H1 (cell line): ENCODE measurements at places on chromosomes 11 and 22.

GRCh38 chr11:95442531-95443050, 211.6 kb upstream of the SESN3 start:
- H3K4me3 ChIP-seq = no peak overlapping the region
- H3K36me3 ChIP-seq = no peaks in the 10 kb centered on the region
- peaks cover 6% of the 10 kb centered on the region for H3K4me1 ChIP-seq
- no peaks in the 10 kb centered on the region for H3K27me3 ChIP-seq
- no peak overlapping the region for H3K27ac ChIP-seq

DNA sequence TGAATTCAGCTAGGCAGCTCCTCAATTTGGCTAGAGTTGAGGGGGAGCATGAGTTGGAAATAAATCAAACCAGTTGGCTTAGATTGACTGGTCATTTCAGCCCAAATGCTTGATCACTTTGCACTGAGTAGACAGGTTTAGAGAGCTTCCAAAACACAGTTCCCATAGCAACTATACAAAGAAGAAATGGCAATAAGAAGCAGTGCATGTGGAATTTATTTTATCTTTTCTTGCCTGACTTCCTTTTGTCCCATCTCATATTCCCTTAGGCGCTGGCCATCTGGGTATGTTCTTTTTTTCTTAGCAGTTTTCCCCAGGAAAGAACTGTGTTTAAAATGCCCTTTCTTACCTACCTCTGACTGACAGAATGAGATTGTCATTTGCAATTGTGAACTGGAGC, 38.7 kb upstream of the C11orf87 start:
- no peaks in the 10 kb centered on the region for H3K36me3 ChIP-seq
- H3K4me1 ChIP-seq = peaks cover under 1% of the 10 kb centered on the region; the same call in 1 of the 2 replicates
- H3K4me3 ChIP-seq = no peak overlapping the region
- DNase-seq = no peak

DNA sequence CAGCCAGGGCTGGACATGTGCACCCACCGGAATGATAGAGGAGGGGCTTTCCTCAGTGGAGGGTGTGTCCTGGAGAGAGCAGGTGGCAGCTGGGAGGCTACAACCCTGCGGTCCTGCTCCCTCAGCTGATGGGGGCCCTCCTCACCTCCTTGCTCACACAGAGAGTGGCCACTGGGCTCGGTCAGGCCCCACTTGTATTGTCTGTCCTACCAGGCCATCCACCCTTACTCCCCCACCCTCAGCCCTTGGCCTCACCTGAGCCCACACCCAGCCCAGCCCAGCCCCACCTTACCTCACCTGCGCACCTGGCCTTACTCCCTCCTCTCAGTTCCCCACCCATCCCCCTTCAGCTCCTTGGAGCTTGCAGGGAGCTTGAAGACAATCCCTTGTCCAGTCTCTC, 3.1 kb downstream of the TRPM5 start:
- no peak overlapping the region for H3K4me3 ChIP-seq
- peaks cover 27% of the 10 kb centered on the region for H3K27me3 ChIP-seq
- no peaks in the 10 kb centered on the region for H3K36me3 ChIP-seq
- no peak overlapping the region for H3K27ac ChIP-seq
- no peak for DNase-seq

GRCh38 chr22:36520423-36520822, 8.5 kb downstream of the EIF3D start:
- no peaks in the 10 kb centered on the region for H3K27me3 ChIP-seq
- no peaks in the 10 kb centered on the region for H3K4me1 ChIP-seq
- no peak overlapping the region for H3K4me3 ChIP-seq
- H3K27ac ChIP-seq = no peak overlapping the region

GRCh38 chr22:18968011-18968749, 32.1 kb upstream of the PRODH start:
- no peak overlapping the region for H3K4me3 ChIP-seq
- DNase-seq = peak; percentile 87
- H3K27me3 ChIP-seq = no peaks in the 10 kb centered on the region

DNA sequence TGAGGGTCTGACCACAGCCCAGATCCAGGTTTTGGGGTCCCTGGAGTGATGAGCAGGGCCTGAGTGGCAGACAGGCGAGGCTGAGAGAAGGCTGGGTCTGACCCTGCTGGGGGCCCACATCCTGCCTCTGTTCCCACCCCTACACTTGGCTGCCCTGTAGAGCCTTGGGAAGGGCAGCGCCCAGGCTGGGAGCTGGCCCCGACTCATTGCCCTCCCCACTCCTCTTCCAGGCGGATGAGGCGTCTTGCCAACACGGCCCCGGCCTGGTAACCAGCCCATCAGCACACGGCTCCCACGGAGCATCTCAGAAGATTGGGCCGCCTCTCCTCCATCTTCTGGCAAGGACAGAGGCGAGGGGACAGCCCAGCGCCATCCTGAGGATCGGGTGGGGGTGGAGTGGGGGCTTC, 4.9 kb downstream of the DERL3 start:
- DNase-seq = no peak
- H3K27me3 ChIP-seq = no peaks in the 10 kb centered on the region
- H3K27ac ChIP-seq = no peak overlapping the region
- peaks cover 13% of the 10 kb centered on the region; the same call in 1 of the 2 replicates for H3K36me3 ChIP-seq
- H3K4me3 ChIP-seq = no peak overlapping the region

GRCh38 chr11:62103986-62104385, 19.8 kb upstream of the INCENP start:
- no peaks in the 10 kb centered on the region for H3K36me3 ChIP-seq
- H3K4me1 ChIP-seq = 0 out of 2 replicates have a peak, but pooled peaks cover 2% of the 10 kb centered on the region

DNA sequence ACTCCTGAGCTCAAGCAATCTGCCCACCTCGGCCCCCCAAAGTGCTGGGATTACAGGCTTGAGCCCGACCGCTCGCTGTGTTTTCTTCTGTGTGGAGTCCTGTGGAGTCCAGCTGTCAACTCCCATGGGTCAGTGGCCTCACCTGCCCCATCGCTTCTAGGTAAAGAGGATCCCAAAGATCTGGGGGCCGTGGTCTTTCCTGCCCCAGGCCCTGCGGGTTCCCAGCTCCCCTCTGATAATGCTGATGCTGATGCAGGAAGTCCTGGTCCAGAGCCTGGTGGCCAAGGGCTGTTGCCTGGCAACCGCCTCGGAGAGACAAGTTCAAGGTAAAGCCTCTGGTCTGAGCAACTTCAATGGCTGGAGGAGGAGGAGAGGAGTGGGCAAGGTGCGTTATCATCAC, 9.6 kb downstream of the SSTR3 start:
- H3K4me1 ChIP-seq = peaks cover 10% of the 10 kb centered on the region
- H3K36me3 ChIP-seq = no peaks in the 10 kb centered on the region
- no peak overlapping the region for H3K4me3 ChIP-seq
- DNase-seq = no peak

DNA sequence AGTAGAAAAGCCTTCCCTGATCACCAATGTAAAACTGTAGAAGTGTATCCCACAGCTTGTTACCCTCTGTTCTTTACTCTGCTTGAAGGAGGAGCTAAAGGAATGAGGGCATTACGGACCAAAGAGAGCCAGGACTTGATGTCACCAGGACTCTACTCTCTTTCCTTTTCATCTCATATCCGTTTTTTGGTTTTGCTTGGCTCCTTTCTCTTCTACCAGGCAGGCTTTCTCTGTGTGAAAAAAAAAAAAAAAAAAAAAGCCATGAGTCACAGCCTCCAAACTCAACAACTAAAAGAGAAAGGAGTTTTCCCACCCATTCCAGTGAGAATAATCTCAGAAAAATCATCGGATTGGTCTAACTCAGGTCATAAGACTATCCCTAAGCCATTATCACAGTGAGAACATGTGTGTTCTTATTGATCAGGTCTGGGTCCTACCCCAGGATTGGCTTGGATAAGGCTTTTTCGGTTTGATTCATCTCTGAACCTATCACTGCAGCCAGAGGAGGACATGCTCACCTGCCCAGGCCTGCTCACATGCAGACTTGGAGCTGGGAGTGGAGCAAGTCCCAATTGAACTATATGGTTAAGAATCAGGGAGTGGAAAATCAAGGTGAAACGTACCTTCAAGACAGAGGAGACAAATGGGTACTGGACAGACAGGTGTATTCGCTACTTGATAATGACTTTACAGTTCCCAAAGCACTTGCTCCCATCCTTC, 19.4 kb upstream of the LRRC55 start:
- no peak for DNase-seq
- no peak overlapping the region for H3K4me3 ChIP-seq
- H3K4me1 ChIP-seq = no peaks in the 10 kb centered on the region
- H3K27me3 ChIP-seq = peaks cover 1% of the 10 kb centered on the region; the same call in 1 of the 2 replicates

GRCh38 chr11:45333001-45333971, 47.1 kb upstream of the SYT13 start:
- no peak overlapping the region for H3K27ac ChIP-seq
- no peaks in the 10 kb centered on the region for H3K36me3 ChIP-seq
- H3K4me1 ChIP-seq = no peaks in the 10 kb centered on the region
- DNase-seq = peak; percentile 55
- H3K4me3 ChIP-seq = no peak overlapping the region

GRCh38 chr22:50118557-50119168, 28.9 kb downstream of the MOV10L1 start:
- no peak overlapping the region for H3K27ac ChIP-seq
- no peaks in the 10 kb centered on the region for H3K27me3 ChIP-seq
- H3K36me3 ChIP-seq = no peaks in the 10 kb centered on the region
- no peaks in the 10 kb centered on the region for H3K4me1 ChIP-seq
- DNase-seq = no peak

GRCh38 chr22:23709107-23709506, 18.3 kb downstream of the RGL4 start:
- no peak overlapping the region for H3K27ac ChIP-seq
- H3K36me3 ChIP-seq = peaks cover 75% of the 10 kb centered on the region
- H3K4me3 ChIP-seq = no peak overlapping the region
- H3K27me3 ChIP-seq = no peaks in the 10 kb centered on the region
- DNase-seq = no peak

DNA sequence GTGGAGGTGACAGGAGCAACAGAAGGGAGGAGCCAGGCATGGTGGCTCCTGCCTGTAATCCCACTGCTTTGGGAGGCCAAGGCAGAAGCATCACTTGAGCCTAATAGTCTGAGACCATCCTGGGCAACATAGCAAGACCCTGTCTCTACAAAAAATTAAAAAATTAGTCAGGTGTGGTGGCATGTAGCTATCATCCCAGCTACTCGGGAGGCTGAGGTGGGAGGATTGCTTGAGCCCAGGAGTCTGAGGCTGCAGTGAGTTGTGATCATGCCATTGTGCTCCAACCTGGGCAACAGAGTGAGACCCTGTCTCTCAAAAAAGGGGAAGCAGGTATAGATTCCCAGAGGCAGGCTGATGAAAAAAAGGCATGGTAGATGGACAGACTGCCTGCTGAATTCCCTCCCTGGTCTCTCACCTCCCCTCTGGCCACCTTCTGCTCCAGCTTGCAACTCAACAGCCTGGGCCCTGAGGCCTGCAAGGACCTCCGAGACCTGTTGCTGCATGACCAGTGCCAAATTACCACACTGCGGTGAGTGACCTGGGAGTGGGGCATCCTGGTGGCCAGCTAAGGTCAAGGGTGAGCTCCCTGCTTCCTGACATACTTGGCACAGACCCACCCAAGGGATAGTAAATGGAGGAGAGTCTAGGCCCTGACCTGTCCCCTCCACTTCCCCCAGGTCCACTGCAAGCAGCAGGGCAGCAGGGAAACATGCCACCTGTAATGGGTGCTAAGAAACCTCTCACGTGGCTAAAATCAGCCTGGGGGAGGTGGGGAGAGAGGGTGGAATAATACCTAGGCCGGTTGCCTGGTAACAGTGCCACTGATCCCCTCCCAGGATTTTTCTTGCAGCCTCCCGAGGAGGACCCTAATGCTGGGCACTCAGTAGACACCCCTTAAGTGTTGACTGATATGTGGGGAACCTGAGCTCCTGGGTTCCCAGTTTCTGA, 4.3 kb upstream of the NHERF4 start:
- no peaks in the 10 kb centered on the region for H3K36me3 ChIP-seq
- H3K4me3 ChIP-seq = no peak overlapping the region
- H3K27ac ChIP-seq = no peak overlapping the region

- no peak overlapping the region for H3K4me3 ChIP-seq
- H3K27ac ChIP-seq = no peak overlapping the region
- no peaks in the 10 kb centered on the region for H3K36me3 ChIP-seq
- DNase-seq = no peak
These were observed 12.0 kb upstream of the TMPRSS13 start for GRCh38 chr11:117941163-117941707.

- H3K27ac ChIP-seq = no peak overlapping the region
- no peaks in the 10 kb centered on the region for H3K27me3 ChIP-seq
- DNase-seq = no peak
These were observed 13.2 kb downstream of the CRTAM start for GRCh38 chr11:122851366-122851966.

GRCh38 chr11:35647421-35648093, 15.0 kb upstream of the TRIM44 start:
- H3K27ac ChIP-seq = no peak overlapping the region
- H3K27me3 ChIP-seq = no peaks in the 10 kb centered on the region
- no peaks in the 10 kb centered on the region for H3K36me3 ChIP-seq
- H3K4me1 ChIP-seq = no peaks in the 10 kb centered on the region
- no peak overlapping the region for H3K4me3 ChIP-seq
- DNase-seq = no peak

DNA sequence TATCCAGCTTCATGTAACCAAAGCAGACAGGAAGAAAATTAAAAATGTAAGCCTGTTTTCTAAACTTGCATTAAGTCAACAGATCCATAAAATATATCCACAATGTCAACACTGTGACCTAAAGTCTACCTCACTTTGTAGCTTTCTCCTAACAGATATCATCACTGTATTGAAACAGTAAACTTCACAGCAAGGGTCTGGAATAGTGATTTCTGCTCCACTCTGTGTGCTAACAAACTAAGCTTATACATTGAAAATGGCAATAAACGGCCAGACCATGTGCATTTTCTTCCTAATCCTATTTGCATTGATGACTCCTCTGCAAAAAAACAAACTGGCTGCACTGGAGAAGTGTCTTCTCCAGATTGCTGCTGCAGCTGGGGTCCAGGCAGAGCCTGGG, 26.8 kb downstream of the CADM1 start:
- no peaks in the 10 kb centered on the region for H3K27me3 ChIP-seq
- no peak for DNase-seq
- H3K27ac ChIP-seq = no peak overlapping the region
- H3K4me1 ChIP-seq = no peaks in the 10 kb centered on the region; the same call in 1 of the 2 replicates

DNA sequence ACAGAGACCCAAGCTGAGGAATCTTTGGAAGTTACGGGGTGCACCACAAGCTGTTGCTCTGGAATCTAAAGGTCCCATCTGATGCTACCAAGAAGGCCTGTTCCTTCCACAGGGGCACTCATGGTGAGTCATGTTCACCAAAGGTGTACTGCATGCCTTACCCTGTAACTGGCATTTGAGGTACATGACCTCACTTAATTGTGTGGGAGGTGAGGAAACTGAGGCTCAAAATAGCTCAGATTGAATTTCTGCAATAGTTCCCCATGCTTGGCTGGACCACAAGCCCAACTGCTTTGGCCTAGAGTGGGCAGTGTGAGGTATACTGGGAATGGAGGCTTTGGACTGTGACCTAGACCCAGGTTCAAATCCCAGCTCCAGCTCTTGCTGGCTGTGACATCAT, 8.2 kb downstream of the MTFP1 start:
- H3K36me3 ChIP-seq = no peaks in the 10 kb centered on the region; the same call in 1 of the 2 replicates
- no peak for DNase-seq
- H3K27me3 ChIP-seq = no peaks in the 10 kb centered on the region
- H3K4me3 ChIP-seq = no peak overlapping the region
- H3K4me1 ChIP-seq = peaks cover 10% of the 10 kb centered on the region; the same call in 1 of the 2 replicates
